ENCODE measurements at places on chromosomes 7 and 10. TPM values are rescaled to one million over a fixed set of nuclear protein-coding genes. Genes with fewer than 3 reads are reported as not detected.

- H3K4me1 ChIP-seq = no peaks in the 10 kb centered on the region
- no peaks in the 10 kb centered on the region for H3K36me3 ChIP-seq
- no peak overlapping the region for H3K4me3 ChIP-seq
- H3K27ac ChIP-seq = no peak overlapping the region
- peaks cover 6% of the 10 kb centered on the region for H3K27me3 ChIP-seq
- no peak for DNase-seq
Measured at GRCh38 chr10:81886939-81887338, 11.9 kb downstream of the NRG3 start.

The GNGT1 gene
- not detected for total RNA-seq

The FZD1 gene
- 0.14 TPM for total RNA-seq

The RET gene
- total RNA-seq = not detected

DNA sequence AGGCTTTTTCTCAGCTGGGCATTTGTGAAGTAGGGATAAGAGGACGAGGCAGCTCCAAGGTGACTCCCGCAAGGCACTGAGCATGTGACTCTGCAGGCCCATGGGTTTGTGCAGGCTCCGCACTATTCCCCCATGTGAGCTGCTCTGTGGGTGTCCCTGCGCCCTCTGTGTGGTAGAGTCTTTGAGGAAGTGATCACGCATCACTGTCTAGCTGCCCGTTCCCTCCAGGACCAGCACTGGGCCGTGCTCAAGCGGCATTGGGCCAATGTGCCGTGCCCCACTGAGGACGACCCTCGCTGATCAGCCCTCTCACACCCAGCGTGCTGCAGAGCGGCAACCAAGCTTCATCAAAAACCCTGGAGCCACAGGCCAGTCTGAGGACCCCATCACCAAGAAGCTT lies 7.5 kb downstream of the PRKAG2 start:
- H3K27ac ChIP-seq = no peak overlapping the region
- H3K27me3 ChIP-seq = no peaks in the 10 kb centered on the region
- no peaks in the 10 kb centered on the region for H3K36me3 ChIP-seq
- H3K4me1 ChIP-seq = peaks cover 25% of the 10 kb centered on the region

DNA sequence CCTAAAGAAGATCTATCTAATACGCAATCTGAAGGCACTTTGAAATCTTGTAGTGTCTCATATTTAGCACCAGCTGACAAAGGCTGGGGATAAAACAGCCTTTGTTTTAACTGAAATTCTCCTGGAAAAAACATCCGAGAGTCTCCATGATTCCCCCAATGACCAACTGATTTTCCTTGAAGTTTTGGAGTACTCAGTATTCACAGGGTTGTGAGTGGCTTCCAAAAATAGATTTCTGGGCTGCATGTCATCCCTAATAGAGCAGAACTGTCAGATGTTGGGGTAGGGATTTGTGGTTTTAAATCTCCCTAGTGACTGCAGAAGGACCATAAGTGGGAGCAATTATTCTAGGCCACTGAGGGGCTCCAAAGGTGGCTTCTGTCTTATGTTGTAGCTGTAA lies 206.4 kb downstream of the TAX1BP1 start:
- H3K27ac ChIP-seq = no peak overlapping the region
- H3K4me3 ChIP-seq = no peak overlapping the region
- peaks cover 6% of the 10 kb centered on the region for H3K27me3 ChIP-seq
- DNase-seq = no peak
- no peaks in the 10 kb centered on the region for H3K4me1 ChIP-seq

- no peaks in the 10 kb centered on the region for H3K4me1 ChIP-seq
- DNase-seq = no peak
- no peak overlapping the region for H3K27ac ChIP-seq
- no peaks in the 10 kb centered on the region for H3K36me3 ChIP-seq
Measured at GRCh38 chr10:98758463-98758862, 311.7 kb upstream of the HPS1 start.

The ZNF655 gene
- total RNA-seq = 58.9 TPM

The ANKRD30A gene
- total RNA-seq = not detected

The AGBL3 gene
- 2.2 TPM for total RNA-seq

- no peak overlapping the region for H3K4me3 ChIP-seq
- H3K36me3 ChIP-seq = no peaks in the 10 kb centered on the region
Measured at GRCh38 chr10:101341438-101341837, 12.5 kb upstream of the BTRC start.

The UMAD1 gene
- total RNA-seq = 13.7 TPM

The CPXM2 gene
- not detected for total RNA-seq

GRCh38 chr10:118963933-118964332 lies 65.6 kb upstream of the NANOS1 start:
- no peak overlapping the region for H3K27ac ChIP-seq
- no peaks in the 10 kb centered on the region for H3K36me3 ChIP-seq
- H3K27me3 ChIP-seq = no peaks in the 10 kb centered on the region
- H3K4me1 ChIP-seq = peaks cover 2% of the 10 kb centered on the region
- no peak overlapping the region for H3K4me3 ChIP-seq
- no peak for DNase-seq

- no peaks in the 10 kb centered on the region for H3K4me1 ChIP-seq
- H3K27ac ChIP-seq = no peak overlapping the region
- no peaks in the 10 kb centered on the region for H3K27me3 ChIP-seq
- no peak for DNase-seq
- H3K4me3 ChIP-seq = no peak overlapping the region
- no peaks in the 10 kb centered on the region for H3K36me3 ChIP-seq
Measured at GRCh38 chr10:65270969-65271368, 1654.9 kb upstream of the LRRTM3 start.

DNA sequence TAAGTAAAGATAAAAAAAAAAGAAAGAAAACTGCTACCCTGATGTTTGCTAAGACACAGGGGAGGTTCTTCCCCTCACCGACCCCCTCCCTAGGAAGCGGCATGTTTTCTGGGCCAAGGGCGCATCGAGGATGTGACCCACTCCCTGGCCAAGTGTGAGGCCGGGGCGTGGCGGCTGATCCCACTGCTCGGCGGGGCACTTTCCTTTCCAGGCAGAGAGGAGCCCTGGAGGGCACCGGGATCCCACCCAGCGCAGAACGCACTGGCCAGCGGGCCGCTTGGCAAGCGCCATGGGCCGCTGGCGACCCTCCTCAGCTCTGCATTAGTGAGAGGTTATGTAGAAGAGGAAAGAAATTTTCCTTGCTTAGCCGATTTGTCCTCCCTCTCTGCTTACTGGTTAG lies 93.4 kb downstream of the ZNF736 start:
- no peak for DNase-seq
- H3K27ac ChIP-seq = no peak overlapping the region
- peaks cover 2% of the 10 kb centered on the region for H3K36me3 ChIP-seq
- H3K27me3 ChIP-seq = no peaks in the 10 kb centered on the region
- H3K4me3 ChIP-seq = no peak overlapping the region

DNA sequence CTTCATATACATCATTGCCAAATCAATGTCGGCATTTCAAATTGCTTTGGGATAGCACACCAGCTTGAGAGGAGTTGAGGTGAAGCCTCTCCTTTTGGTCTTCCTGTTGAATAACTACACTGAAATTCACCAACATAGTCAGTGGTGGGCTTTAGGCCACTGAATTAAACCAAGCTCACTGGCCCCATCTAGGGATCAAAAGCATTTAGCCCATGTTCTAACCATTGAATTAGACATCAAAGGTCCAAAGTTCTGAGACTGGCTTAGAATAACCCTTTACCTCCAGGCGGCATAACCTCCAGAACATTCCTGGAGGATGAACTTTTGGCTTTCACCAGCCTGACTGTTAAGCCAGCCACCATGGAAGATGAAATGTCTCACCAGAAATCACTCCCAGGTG lies 54.6 kb downstream of the BPGM start:
- no peaks in the 10 kb centered on the region for H3K4me1 ChIP-seq
- H3K4me3 ChIP-seq = no peak overlapping the region
- no peaks in the 10 kb centered on the region for H3K36me3 ChIP-seq

DNA sequence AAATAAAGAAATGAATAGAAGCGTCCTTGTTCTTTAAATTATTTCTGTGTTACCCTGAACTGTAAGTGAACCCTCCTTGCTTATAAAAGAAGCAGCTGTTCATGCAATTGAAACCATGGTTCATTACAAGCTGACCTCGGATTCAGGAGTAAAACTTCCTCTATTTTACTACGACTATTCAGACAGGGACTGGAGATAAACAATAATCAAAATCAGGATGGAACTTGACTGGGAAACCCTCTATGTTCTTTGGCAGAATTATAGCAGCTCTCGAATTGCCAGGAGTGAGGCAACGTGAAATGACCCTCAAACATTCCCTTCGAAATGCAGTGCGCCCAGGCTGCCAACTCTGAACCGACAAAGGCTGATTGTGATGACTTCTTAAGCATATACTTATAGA lies 172.1 kb downstream of the CYP26A1 start:
- no peaks in the 10 kb centered on the region for H3K4me1 ChIP-seq
- no peaks in the 10 kb centered on the region for H3K36me3 ChIP-seq
- DNase-seq = no peak
- H3K4me3 ChIP-seq = no peak overlapping the region
- H3K27ac ChIP-seq = no peak overlapping the region

DNA sequence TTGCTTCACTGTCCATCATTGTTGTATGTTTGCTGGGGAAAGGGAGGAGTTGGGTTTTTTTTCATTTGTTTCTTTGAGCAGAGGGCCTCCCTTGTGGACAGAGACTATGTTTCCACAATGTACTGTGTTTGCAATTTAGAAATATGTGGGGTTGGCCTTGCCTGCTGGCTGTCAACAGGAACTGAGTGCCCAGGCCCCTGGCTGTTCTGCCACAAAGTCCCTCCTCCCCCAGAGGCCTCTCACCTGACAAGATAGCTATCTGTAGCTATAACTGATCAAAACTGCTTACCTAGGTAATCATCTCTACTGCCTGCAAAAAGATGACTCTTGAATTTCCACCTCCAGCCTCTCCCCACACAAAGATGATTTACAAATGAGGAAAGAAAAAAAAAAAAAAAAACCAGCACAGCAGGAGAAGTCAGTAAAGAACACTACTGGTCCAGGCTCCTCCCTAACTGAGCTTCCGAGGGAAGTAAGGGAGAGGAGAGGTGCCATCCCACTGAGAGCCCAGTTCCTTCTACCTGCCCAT lies 121.8 kb downstream of the SGMS1 start:
- H3K36me3 ChIP-seq = peaks cover 29% of the 10 kb centered on the region
- H3K4me3 ChIP-seq = no peak overlapping the region
- peaks cover 58% of the 10 kb centered on the region for H3K4me1 ChIP-seq
- DNase-seq = no peak

The DIP2C gene
- 0.22 TPM for total RNA-seq

The OGDHL gene
- 1.1 TPM for total RNA-seq

The WDFY4 gene
- total RNA-seq = 0.93 TPM

The PAPSS2 gene
- total RNA-seq = 0.27 TPM

DNA sequence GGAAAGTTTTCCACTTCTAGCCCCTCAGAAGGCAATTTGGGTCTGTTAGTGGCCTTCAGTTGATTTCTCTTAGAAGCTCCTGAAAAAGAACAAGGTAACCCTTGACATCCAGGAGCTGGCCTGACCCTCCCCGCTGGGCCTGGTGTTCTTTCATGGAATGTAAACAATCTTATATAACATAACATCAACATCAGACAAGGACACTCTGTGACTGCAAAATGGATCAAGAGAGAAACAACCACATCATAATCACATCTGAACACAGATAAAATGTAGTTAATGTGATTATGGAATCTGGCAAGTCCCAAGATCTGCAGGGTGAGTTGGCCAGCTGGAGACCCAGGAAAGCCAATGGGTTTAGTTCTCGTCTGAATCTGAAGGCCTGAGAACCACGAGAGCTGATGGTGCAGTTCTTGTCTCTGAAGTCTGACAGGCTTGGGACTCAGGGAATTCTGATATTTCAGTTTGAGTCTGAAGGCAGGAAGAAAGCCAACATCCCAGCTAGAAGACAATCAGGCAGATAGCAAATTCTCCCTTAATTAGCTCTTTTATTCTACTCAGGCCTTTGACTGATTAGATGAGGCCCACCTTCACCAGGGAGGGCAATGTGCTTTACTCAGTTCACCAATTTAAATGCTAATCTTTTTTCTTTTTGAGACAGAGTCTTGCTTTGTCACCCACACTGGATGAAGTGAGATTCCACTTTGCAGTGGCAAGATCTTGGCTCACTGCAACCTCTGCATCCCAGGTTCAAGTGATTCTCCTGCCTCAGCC lies 91.4 kb upstream of the NAMPT start:
- no peaks in the 10 kb centered on the region for H3K27me3 ChIP-seq
- peaks cover 7% of the 10 kb centered on the region for H3K4me1 ChIP-seq
- no peak overlapping the region for H3K27ac ChIP-seq
- H3K36me3 ChIP-seq = no peaks in the 10 kb centered on the region

The HDAC9 gene
- total RNA-seq = 0.72 TPM

GRCh38 chr7:27639851-27640250 lies 22.8 kb downstream of the HIBADH start:
- no peak overlapping the region for H3K4me3 ChIP-seq
- no peaks in the 10 kb centered on the region for H3K27me3 ChIP-seq
- H3K4me1 ChIP-seq = peaks cover 34% of the 10 kb centered on the region
- H3K36me3 ChIP-seq = peaks cover 24% of the 10 kb centered on the region

The GRM3 gene
- total RNA-seq = not detected

DNA sequence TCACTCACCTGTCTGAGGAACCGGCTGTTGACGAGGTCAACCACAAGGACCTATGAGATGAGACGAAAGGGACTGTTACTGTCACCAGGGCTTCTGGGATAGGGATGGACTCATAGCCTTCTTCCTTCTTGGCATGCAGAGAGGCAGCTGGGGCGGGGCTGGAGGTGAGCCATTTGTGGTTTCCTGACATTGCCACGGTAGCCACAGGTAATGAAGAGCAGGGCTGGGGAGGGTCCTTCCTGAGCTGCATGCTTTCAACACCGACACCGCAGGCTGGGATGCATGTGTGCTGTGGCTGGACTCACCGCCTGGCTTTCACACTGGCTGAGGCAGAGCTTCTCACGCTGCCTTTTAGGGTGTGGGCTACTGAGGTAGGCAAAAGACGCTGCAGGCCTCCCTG lies 46.4 kb upstream of the MKRN1 start:
- no peak overlapping the region for H3K27ac ChIP-seq
- H3K4me3 ChIP-seq = no peak overlapping the region
- no peaks in the 10 kb centered on the region for H3K27me3 ChIP-seq
- H3K36me3 ChIP-seq = no peaks in the 10 kb centered on the region
- peaks cover 7% of the 10 kb centered on the region for H3K4me1 ChIP-seq

GRCh38 chr7:118039963-118040489 lies 143.9 kb upstream of the LSM8 start:
- no peak for DNase-seq
- no peaks in the 10 kb centered on the region for H3K36me3 ChIP-seq
- H3K27me3 ChIP-seq = no peaks in the 10 kb centered on the region
- H3K4me3 ChIP-seq = no peak overlapping the region
- no peak overlapping the region for H3K27ac ChIP-seq
- H3K4me1 ChIP-seq = no peaks in the 10 kb centered on the region

DNA sequence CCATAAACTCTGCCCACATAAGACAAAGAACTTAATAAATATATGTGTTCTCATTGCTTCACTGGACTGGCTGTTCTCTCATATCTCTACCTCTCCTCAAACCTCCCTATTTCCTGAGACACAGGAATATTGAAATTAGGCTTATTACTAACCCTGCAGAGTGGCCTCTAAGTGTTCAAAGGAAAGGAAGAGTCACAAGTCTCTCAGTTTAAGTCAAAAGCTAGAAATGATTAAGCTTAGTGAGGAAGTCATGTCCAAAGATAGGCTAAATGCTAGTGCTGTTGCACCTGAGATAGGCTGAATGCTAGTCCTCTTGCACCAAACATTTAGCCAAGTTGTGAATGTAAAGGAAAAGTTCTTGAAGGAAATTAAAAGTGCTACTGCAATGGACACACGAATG lies 41.1 kb downstream of the GNAI1 start:
- no peak overlapping the region for H3K4me3 ChIP-seq
- no peak for DNase-seq
- peaks cover 4% of the 10 kb centered on the region for H3K27me3 ChIP-seq
- peaks cover 9% of the 10 kb centered on the region for H3K36me3 ChIP-seq
- no peak overlapping the region for H3K27ac ChIP-seq

- no peaks in the 10 kb centered on the region for H3K4me1 ChIP-seq
- no peaks in the 10 kb centered on the region for H3K36me3 ChIP-seq
- no peak overlapping the region for H3K4me3 ChIP-seq
- H3K27ac ChIP-seq = no peak overlapping the region
- DNase-seq = no peak
- peaks cover 7% of the 10 kb centered on the region for H3K27me3 ChIP-seq
Measured at GRCh38 chr10:94016727-94017714, 23.3 kb downstream of the PLCE1 start.

Measured in activated naive CD8-positive, alpha-beta T cell treated with anti-CD3 and anti-CD28 coated beads for 36 hours (primary cell).